ENCODE measurements at places on chromosomes 1 and 21.

DNA sequence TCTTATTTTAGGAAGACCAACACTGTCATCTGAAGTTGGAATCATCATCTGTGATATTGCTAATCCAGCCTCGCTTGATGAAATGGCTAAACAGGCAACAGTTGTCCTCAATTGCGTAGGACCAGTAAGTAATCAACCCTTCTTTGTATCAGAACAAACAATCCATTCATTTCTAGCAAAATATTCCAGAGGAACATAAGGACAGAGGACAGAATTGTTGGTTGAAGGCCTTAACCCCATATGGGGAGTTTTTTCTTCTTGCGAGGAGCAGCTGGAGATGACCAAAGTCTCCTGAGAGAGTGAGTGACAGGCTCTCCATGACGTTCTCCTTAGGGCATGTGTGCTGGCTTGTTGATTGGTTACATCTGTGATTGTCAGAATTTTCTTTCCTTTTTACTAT, 2.7 kb downstream of the SCCPDH start:
- DNase-seq, result no peak

DNA sequence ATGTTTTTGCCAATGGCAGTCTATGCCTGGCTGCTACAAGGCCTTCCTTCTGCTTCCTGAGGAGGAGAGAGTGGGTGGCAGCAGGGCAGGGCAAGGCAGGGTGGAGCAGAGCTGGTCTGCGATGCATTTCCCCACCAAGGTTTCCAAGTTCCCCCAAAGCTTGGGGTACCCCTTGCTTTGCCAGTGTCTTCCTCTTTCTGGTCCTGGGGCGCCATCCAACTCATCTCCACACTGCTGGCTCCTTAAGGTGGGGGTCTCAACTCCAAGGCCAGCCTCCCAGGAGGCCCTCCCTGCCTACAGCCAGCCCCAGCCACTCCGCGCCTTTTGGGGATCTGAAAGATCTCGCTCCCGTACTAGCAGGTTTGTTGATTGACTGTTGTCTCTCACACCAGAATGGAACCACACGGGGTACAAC, 3.9 kb upstream of the SKI start:
- DNase-seq, result no peak

- DNase-seq, result no peak
Measured at GRCh38 chr1:65958561-65959350, 166.1 kb downstream of the PDE4B start.

DNA sequence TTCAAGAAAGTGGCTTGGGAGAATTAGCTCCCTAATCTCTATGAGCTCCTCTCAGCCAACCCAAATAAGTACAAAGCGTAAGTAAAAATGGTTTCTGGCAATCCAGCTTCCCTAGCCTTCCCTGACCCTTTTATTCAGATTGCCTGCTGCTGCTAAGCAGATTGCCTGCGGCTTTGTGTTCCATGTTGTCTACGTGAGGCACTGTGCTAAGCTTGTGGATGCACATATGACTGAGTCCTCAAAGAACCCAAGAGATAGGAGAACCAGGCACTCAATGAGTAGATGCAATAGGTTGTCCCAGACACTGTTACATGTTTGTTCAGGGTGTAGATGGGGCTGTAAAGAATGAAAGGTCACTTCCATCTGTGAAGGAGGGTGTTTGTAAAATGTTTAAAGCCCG, 6.3 kb upstream of the OSBPL9 start:
- no peak for DNase-seq

GRCh38 chr1:117015724-117016123, 14.2 kb downstream of the CD101 start:
- no peak for DNase-seq

GRCh38 chr21:27329255-27329851, 362.5 kb upstream of the ADAMTS5 start:
- no peak for DNase-seq

DNA sequence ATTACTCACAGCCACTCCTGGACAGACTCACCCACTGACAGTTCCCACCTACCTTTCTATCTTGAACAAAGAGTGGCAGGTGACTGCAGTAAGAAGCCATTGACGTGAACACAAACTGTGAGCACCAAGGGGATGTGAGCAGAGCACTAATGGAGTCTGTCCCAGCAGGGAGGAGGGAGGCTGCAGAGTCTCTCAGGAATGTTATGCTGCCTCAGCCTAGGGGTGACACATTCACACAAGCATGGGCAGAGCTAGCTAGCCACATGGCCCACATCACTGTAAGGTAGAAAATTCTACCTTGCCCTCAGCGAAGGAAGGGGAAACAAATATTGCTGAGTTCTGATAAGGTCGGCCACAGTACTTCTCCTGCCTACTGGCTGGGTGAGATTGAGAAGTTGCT, 56.8 kb upstream of the PTGFRN start:
- no peak for DNase-seq

DNA sequence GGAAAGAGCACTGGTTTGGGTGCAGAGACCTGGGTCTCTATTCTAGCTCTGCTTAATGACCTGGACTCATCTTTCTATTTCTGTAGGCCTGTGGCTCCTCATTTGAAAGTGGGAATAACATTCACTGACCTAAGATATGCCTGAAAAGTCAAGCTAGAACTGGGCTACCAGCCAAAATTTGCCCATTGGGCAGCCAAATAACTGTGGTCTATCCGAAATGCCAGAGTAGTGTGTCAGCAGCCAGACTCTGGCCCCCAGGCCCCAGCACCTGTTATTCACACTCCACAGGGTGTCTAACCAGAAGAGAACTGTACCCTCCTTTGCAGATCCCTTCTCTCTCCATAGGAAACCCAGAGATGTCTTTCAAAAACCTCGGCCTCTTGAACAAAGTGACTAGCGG, 12.6 kb downstream of the DAB1 start:
- DNase-seq, result no peak

DNA sequence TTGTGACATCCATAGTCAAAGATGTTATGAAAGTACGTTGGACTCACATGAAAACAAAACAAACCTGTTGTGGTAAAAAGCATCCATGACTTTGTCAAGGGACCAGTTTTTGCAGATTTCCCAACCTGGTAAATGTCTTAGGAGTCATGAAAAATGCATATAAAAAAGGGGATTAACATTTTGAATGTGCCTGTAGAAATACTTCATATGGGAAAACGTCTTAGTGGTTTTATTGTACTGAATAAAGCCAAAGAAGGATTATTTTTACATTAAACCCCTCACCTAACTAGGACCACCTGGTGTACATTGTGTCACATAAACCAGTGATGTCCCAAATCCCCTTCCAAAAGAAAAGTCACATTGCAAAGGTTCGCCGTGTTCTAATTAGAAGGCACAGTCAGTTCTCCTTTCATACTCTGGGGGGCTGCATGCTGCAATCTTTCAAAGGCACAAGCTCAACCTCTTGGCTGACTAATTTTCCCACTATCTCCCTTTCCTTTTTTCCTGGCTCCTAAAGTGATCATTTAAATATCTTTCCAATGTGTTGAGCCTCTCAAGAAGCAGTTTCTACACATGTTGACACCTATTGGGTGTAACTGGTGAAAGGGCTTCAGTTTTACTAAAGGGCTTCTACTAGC, 119.8 kb upstream of the SPAG17 start:
- DNase-seq, result no peak

GRCh38 chr1:204338997-204339396, 20.7 kb downstream of the PLEKHA6 start:
- no peak for DNase-seq

GRCh38 chr1:109661391-109661790, 5.5 kb downstream of the GSTM4 start:
- DNase-seq, result no peak

- DNase-seq, result no peak
Measured at GRCh38 chr1:225348400-225348799, 79.4 kb downstream of the LBR start.

DNA sequence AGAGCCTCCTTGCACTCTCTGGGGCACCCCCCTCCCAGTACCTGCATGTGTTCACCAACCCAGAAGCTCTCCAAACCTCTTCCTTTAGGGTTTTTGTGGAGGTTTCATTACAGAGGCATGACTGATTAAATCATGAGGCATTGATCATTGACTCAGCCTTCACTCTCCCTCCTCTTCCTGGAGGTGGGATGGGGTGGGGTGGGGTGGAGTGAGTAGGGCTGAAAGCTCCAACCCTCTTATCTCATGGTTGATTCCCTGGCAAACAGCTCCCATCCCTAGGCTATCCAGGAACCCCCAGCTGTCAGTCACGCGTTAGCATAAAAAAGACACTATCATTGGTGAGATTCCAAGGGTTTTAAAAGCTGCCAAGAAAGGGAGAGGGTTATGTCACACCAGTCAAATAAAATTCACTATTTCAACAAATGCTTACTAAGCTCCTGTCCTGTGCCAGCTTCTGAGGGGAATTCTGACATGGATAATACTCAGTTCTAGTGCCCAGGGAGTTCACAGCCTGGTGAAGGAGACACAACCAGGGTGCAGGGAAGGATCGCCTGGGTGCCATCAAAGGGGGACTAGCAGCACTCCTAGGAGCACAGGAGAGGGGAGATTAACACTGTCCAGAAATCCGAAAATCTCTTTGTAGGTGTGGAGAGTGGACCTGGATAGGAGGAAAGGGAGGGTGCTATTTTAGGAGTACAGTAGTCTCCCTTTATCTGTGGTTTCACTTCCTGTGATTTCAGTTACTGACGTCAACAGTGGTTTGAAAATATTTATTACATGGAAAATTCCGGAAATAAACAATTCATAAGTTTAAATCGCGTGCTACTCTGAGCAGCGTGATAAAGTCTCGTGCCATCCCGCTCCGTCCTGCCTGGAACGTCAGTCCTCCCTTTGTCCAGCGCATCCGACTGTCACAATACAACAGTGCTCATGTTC, 6.8 kb upstream of the IL24 start:
- DNase-seq, result no peak

DNA sequence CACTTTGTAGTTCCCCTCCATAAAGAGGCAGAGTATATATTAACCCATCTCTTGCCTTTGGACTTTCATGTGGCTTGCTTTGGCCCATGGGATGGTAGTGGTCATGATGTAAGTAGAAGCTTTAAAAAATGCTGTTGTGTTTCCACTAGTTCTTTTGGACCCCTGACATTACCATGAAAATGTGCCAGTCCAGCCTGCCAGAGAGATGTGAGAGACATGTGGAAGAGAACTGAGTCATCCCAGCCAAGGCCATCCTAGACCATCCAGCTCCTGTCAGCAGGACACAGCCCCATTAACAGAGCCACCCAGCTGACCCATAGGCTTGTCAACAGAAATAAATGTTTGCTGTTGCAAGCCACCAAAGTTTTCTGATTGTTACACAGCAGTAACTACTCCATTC, 3.9 kb upstream of the CD101 start:
- no peak for DNase-seq

GRCh38 chr21:36927719-36928117, 38.8 kb downstream of the HLCS start:
- DNase-seq, result peak; percentile 83

DNA sequence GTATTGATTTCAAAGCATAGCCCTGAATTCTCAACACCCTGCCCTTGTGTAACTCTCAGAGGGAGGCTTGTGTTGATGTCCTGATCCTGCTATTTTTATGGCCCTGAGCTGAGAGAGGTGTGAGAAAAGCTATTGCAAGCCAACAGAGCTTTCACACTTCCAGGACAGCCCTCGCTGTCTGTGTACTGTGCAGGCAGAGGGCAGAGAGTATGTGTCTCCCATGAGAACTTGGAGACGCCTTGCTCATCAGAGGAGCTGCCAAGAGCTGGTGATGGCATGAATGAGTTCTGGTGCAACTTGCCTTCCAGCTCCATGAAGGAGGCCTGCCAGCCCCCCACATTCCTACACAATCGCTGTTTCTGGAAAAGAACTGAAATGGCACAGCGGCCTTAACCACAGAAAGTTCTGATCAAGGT, 144.1 kb upstream of the AJAP1 start:
- DNase-seq, result no peak

GRCh38 chr1:227923353-227924167, 24.2 kb downstream of the WNT9A start:
- DNase-seq, result no peak

Data from omental fat pad (tissue), 4 donors.